ENCODE measurements at places on chromosomes 7 and 10.
A peak's percentile ranks its signal among the peaks of the same experiment; 100 is the strongest.

DNA sequence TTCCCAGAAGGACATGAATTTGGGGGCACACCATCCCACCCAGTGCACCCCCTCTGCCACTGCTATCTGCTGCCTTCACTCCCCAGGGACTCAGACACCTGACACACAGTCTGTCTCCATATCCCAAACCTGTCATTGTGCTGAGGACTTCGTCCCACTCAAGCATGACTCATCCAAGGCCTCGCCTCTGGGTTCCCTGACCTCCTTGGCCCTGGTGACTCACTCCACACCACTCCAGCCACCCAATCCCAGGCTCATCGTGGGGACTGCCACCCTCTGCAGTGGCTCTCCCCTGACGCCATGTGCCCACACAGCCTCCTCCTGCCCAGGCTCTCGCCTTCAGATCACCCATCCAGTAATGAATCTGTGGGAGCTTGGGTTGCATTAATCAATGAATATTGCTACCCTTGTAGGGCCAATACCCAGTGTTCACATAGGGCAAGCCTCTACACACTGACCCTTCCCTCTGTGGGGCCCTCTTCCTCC, 6.6 kb upstream of the INSIG1 start:
- DNase-seq = no peak

GRCh38 chr10:79883986-79884385, 57.4 kb downstream of the NUTM2E start:
- no peak for DNase-seq

DNA sequence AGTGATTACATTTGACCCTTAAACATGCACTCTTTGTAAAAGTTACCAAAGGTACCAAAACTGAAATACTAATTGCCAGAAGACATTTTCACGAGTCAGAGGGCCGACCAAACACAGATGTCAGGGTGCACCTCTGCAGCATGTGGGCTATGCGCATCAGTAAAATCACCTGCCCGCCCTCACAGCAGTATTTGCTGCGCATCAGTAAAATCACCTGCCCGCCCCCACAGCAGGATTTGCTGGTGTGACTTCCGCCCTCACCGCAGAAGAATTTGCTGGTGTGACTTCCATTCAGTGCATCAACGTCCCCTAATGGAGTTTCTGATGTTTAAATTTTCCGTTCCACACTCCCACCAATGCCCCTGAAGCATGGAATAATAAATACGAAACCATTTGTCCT, 202.9 kb downstream of the PTPRN2 start:
- DNase-seq = no peak

DNA sequence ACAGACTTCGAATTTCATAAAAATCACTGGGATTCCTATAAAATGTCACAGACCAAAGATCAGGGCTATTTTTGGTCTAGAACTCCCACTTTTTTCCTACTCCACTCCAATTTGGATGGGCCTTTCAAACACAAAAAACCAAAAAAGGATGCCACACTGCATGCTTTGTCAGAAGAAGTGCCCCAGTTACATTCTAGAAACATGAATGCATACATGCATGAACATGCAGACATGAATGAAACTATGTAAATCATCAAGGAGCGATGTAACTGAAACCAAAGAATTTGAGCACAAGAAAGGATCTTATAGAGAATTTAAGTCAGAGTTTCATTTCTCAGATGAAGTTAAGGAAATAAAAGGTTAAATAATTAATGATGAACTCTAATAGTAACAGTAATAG, 31.8 kb upstream of the FAM133B start:
- DNase-seq = no peak

DNA sequence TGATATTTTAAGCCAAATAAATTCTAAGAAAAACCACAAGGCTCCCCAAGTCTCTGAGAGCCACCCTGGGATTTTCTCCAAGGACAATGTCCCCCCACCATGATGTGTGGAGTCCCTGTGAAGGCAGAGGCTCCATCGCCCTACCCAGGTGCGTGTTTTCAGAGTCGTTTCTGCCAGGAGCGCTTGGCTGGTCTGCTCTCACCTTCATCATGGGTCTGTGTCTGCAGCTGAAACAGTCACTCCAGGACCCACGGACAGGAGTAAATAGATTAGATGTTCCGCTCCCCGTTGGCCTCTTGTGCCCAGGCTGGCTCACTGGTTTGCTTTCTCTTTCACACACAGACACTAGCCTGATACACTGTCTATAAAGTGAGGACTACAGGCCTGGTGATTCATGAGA, 217.5 kb downstream of the SFMBT2 start:
- no peak for DNase-seq

- DNase-seq = no peak
These were observed 94.6 kb downstream of the ELMO1 start for GRCh38 chr7:37353949-37354655.

DNA sequence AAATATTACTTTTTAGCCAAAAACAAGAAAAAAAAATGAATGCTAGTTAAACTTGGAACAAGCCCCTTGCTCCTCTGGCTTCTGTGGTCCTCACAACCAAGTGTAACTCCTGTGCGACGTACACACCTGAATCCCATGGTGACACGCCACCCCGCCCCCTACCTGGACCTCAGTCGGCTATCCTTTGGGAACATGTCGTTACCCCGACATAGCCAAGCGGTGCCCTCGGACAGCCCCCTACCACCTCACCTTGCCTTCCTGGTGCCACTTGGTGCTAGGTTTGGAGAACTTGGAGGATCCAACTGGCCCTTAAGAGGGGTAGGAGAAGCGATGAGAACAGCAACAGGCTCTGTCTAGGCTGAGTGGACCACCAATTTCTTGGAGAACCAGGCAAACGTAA, 12.0 kb upstream of the SMARCD3 start:
- no peak for DNase-seq

- DNase-seq = no peak
These were observed 67.7 kb downstream of the COL13A1 start for GRCh38 chr10:69869291-69869961.

DNA sequence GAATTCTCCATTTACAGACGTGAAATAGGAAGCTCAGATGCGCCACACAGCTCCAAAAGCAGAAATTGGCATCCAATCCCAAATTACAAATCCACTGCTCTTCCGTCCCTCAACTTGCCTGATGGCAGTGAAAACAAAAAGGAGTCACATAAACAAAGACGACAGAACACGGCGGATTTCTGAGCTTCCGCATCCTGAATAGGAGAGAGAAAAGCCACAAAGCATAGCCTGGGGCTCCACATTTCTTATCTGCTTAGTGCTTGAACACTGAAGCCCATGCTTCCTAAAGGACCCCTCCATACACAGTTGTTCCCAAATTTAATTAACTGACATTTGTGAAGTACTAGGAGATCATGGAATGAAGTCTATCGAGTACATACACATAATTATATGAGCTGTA, 32.6 kb downstream of the BEND7 start:
- no peak for DNase-seq

DNA sequence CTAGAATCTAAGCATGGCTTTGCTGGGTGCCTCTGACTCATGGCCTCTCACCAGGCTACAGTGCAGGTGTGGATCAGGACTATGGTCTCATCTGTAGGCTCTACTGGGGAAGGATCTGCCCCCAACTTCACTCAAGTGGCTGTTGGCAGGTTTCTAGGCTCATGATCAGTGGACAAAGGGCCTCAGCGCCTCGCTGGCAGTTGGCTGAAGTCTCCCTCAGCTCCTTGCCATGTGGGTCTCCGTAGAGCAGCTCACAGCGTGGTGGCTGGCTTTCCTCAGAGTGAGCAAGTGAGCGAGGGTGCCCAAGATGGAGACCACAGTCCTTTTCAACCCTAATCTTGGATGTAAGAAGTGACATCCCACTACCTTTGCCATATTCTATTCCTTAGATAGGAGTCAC, 238.0 kb downstream of the COBL start:
- DNase-seq = no peak

DNA sequence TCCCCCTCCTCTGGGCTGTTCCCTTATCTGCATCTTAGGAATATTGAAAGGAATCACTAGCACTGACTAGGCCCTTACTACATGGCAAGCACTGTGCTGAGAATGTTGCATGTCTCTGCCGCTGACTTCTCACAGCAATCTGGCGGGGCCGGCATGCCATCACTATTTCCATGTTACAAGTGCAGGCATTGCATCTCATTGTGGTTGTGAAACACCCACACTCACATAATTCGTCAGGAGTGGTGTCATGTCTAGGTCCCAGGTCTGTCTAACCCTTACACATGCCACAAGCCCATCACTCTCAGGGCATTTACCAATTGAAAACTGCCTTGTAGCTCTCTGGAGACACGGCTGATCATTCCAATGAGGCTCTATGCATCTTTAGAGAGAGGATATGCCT, 8.5 kb upstream of the IL2RA start:
- no peak for DNase-seq

DNA sequence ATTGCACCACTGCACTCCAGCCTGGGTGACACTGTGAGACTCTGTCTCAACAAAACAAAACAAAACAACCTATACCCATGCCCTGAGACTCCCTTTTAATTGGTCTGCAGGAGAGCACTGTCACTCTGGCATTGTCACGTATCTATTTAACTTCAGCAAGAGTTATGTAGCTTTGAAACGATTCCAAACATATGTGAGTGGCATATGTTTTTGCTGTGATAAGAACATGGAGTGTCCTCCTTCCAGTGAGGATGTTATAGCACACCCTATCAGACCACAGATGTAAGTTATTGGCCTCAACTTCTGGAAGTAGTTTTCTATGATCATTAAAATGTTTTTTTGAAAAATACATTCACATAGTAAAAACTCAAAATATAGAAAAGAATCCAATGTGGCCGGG, 15.5 kb upstream of the DNAJC12 start:
- DNase-seq = no peak

DNA sequence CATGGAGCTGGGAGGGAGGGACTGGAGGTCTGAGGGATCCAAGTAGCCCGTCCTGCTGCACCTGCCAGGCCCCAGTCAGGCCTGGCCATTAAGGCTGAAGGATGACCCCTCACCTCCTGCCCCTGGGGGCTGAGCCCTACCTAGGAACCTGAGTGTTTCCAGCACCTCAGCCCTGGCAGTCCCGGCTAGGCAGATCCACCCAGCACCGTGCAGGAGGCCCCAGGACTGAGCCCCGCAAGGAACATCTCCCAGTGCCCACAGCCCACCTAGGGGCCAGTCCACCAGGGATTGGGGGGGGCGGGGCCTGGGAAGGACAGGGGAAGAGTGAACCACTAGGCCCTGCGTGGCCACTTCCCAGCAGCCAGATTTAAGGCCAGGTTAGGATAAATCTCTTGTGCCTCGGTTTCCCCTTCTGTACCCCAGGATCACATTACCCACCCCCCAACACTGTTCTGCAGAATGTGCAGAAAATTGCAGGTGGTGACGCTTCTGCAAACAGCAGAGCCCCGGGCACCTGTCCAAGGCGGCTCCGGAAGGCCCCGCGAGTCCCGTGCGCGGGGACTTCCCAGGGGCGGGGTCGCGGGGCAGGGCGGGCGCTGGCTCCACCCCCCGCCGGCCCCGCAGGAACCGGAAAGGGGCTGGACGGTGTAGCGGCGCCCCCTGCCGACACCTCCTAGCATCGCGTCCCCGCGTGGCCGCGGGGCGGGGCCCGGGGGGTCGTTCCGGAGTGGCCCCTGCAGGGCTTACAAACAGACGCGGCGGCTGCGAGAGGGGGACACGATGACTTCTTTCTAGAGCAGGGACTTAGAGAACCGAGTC, 55.9 kb downstream of the PWWP2B start:
- DNase-seq = peak; percentile 79

GRCh38 chr10:96814264-96814663, 17.8 kb upstream of the LCOR start:
- no peak for DNase-seq

GRCh38 chr7:2657208-2657607, 25.4 kb downstream of the TTYH3 start:
- no peak for DNase-seq

GRCh38 chr10:10126218-10126617, 891.5 kb upstream of the CELF2 start:
- DNase-seq = no peak

DNA sequence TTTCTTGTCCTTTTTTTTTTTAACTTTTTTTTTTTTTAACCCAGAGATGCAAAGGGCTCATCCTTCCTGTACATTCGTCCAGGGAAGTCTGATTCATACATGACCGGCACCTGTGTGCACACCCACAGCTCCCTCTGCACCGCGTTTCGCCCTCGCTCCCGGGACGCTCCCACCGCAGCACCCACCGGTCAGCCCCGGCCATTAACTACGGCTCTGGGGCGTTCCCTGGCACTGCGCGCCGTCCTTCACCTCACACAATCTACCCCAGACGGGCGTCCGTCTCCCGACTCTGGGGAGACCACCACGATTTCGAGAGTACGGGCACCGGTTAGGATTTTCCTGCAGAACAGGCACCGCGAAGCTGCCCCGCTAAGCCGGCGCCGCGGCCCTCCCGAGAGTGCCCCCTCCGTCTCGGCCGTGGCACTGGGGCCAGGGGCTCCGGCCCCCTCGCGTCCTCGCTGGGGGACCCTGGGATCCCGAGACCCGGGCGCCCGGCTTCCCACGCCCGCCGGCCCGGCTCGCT, 452 bp downstream of the ATE1 start:
- DNase-seq = peak; percentile 61

DNA sequence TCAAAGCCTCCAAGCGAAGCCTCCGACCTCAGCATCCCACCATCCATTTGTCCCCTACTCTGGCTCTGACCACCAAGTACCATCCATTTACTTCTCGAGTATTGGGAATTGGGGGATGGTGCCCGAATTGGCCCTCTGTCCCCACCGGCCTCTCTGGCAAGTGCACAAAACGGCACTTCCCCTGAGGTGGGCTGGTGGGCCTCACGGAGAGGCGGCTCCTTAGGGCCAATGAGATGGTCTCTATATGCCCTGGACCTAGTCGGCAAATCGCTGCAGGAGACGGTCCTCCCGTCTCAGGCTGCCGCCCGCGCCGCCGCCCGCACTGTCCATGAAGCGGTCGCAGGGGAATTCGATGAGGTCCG, 2.8 kb downstream of the TRIL start:
- DNase-seq = no peak

DNA sequence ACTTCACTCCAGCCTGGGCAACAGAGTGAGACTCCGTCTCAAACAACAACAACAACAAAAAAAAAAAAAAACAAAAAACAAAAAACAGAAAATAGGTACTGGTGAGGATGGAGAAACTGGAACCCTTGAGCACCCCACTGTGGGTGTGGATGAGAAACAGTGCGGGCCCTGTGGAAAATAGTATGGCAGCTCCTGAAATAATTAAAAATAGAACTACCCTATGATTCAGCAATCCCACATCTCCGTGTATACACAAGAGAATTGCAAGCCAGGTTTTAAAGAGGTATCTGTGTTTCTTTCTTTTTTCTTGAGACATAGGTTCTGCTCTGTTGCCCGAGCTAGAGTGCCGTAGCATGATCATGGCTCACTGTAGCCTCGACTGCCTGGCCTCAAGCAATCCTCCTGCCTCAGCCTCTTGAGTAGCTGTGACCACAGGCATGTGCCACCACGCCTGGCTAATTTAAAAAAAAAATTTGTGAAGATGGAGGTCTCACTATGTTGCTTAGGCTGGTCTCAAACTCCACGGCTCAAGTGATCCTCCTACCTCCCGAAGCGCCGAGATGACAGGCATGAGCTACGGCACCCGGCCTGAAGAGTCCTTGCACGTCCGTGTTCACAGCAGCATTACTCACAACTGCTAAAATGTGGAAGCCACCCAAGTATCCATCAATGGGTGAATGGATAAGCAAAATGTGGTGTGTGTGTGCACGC, 39.5 kb downstream of the EBF3 start:
- DNase-seq = no peak

- no peak for DNase-seq
These were observed 172.0 kb upstream of the NOBOX start for GRCh38 chr7:144575456-144575855.

All from KBM-7 (cell line).